ENCODE measurements at places on chromosomes 5 and 9.
A peak's percentile ranks its signal among the peaks of the same experiment; 100 is the strongest.

- no peak for DNase-seq
Observed at GRCh38 chr5:180306796-180307195, 14.9 kb upstream of the MAPK9 start.

- peak; percentile 13 for DNase-seq
Observed at GRCh38 chr5:56737002-56737621, 78.2 kb upstream of the MAP3K1 start.

DNA sequence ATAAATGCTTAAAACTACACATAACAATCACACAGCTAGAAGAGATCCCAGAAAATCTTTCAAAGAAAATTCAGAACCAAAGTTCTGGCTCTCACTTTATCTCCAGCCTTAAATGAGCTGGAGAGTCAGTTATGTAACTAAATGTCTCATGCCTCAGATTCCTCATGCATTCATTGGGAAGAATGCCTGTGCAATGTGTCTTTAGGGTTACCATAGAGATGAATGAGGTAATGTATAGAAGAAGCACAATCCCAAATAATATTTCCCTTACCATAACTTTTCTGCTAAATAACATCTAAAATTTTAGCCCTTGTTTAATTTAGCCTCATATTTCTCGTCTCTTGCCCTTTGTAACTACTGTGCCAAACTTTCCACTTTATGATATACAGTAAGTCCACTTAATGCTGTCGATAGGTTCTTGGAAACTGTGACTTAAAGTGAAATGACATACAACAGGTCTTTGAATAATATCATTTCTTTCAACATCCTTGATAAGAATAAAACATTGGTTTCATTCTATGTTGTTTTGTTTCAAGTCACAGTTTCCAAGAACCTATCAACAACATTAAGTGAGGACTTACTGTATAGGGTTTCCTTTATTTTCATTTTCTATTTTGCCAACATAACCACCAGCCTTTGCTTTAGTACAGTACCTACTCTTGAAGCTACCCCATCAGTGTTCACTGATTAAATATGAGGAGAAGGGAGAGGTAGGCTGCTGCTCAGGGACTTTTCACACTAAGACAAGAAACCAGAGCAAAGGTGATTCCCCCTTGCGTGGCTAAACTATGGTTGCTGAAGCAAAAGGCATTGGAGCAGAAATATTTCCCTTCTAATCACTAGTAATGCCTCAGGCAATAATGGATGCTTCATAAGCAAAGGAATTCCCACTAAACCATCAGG lies 295.7 kb upstream of the PTGER4 start:
- DNase-seq, result peak; percentile 52

- DNase-seq, result no peak
Observed at GRCh38 chr9:113805486-113806132, 70.5 kb upstream of the ZNF618 start.

- no peak for DNase-seq
Observed at GRCh38 chr5:74426506-74426905, 214.0 kb downstream of the ENC1 start.

- no peak for DNase-seq
Observed at GRCh38 chr9:126389992-126390391, 63.4 kb downstream of the MVB12B start.

DNA sequence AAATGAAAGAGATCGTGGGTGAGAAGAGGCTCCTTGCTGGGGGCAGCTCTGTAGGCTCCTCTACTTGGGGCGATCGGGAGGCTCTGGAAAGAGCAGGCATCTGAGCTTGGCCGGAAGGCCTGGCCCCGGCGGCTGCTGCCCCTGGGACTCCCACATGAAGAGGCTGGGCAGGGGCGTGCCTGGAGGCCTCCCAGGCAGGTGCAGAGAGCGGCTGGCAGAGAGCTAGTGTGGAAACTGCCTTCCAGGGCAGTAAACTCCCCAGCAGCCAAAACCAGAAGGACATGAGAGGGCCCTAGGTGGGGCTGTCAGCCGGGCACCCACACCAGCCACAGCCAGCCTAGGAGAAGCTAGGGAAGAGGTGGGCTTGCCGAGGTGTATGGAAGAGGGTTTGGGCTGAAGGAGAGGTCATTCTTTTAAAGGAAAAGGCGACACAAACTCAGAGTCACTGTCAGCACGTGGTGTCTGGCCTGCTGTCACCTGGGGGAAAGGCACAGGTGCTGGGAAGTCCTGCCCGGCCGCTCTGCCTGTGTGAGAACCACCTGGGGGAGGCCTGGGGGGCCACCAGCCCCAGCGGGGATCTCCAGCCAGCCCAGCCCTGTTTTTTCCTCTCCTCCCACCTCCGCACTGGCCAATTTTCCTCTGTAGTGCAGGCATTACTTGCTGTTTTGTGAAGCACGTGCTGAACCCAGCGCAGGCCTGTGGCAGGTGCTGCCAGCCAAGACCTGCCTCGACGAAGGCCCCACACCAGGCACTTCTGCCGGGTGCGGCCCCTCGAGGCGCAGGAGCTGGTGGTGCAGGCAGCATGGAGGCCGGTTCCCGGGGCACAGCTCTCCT lies 44.8 kb upstream of the EGFL7 start:
- no peak for DNase-seq

- no peak for DNase-seq
Observed at GRCh38 chr5:145699846-145700245, 135.3 kb downstream of the PRELID2 start.

- no peak for DNase-seq
Observed at GRCh38 chr9:130994135-130995085, 14.6 kb upstream of the LAMC3 start.

- peak; percentile 53 for DNase-seq
Observed at GRCh38 chr9:78035383-78035993, 3.9 kb upstream of the GNAQ start.

- DNase-seq, result no peak
Observed at GRCh38 chr9:129648092-129648763, 6.3 kb upstream of the ASB6 start.

- DNase-seq, result no peak
Observed at GRCh38 chr5:163531272-163531671, 25.9 kb downstream of the MAT2B start.

- DNase-seq, result no peak
Observed at GRCh38 chr5:36613241-36613640, 6.8 kb downstream of the SLC1A3 start.

- no peak for DNase-seq
Observed at GRCh38 chr5:6632324-6632887, 438 bp downstream of the NSUN2 start.

DNA sequence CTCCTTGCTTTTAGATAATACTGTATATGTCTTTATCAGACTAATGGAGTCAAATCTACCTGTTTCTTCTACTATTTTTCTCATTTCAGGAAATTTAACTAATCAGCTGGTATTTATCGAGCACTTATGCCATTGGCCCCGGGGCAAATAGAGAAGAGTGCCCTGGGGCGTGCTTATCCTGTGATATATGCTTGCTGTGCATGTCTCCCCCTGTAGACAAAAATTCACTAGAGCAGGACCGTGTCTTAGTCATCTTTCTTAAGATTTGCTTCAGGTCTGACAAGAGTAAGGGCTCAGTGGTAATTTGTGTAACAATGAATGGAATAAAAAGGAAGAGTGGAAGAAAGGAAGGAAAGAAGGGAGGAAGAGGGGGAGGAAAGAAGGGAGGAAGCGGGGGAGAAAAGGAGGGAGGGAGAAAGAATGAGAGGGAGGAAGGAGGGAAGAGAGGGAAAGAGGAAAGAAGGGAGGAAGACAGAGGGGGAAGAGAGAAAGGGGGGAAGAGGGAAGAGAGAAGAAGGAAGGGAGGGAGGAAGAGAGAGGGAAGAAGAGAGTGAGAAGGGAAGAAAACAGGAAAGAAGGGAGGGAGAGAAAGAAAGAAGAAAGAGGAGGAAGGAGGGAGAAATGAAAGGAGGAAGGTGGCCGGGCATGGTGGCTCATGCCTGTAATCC lies 295.7 kb upstream of the PANK3 start:
- no peak for DNase-seq

DNA sequence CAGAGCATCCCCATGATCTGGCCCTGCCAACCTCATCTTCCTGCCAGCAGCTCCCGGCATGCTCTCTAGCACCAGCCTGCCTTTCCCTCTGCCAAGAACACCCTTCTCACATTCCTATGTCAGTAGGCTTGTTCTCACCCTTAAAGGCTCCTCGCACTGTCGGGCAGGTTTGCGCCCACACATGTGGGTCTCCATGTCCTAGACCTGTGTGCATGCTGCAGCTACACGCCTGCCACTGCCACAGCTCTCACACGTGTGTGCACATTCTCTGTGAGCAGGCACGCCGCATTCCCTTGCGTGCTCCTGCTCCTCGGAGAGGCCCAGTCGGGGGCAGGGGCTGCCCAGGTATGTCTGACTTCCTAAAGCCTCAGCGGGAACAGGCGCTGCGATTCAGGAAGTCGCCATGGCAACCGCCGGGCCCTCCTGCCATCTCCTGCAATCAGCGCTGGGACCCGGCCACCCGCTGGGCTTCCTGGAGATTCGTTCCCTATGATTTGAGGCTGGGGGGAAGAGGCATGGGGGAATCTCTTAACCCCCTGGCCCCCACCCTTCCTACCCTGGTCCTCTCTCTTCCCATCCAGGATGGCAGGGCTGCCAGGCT lies 28.1 kb downstream of the NDUFA8 start:
- no peak for DNase-seq

GRCh38 chr5:139740138-139740991 lies 55.2 kb upstream of the PSD2 start:
- DNase-seq, result no peak

DNA sequence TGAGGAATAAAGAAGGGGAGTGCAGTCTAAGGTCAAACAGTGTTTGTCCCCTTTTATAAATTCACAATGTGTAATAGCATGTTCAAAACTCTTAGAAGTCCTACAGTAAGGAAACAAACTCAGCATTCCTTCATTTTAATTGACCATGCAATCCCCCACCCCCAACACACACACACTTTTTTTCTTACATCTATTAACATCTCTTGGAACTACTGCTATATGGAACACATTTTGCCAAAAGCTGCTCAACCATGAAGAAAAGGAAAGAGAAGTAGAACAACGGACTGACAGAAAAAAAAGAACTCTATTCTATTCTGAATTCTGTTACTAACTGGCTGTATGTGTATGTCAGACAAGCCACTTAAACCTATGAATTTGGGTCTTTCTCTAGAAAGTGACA lies 2.8 kb upstream of the CTNNAL1 start:
- DNase-seq, result no peak

DNA sequence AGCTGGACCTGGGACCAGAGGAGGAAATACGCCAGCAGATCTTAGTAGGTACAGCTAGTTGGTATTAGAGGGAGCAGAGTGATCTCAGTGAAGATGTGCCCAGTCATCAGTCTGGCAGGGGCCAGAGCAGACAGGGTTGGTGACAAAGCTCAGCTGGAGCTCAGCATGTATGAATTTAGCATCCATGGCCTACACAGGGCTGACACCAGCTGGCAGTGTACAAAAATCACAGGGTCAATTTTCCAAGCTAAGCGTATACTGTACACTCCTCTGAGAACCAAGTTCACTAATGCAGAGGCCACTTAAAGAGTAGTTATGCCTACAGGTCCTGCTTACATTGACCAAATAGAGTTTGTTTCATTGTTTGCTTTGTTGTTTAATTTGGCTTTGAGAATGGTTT lies 146.6 kb downstream of the SLC24A2 start:
- DNase-seq, result no peak
